ENCODE measurements at places on chromosomes 5 and 9.

DNA sequence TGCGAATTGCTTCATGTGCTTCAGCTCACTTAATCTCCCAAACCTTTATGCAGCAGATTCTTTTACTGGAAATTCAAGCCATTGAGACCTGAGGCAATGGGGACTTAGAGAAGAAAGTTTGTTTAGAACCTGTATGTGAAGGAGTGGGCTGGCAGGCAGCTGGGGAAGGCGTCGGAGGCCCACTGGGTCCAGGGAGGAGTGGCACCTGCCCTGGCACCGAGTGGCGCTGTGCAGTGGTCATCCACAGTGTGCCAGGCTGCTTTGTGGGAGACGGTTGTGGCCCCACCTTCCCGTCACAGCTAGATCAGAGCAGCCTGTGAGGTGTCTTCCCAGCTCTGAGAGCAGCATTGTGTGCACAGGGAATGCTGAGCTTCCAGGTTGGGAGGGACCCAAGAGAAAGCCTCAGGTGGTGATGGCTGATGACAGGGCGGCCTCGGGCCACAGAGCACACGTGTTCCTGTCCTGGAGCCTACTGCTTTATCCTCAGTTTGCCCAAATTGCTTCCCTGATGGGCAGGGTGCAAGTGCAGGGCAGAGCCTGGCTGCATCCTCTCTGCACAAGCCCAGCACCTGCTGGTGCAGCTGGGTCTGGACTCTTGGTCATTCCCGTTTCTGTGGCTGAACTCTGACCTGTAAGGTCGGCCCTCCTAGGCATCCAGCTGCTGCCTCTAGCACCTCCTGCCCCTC lies 175.2 kb downstream of the CACNA1B start:
- H3K27ac ChIP-seq, result no peak overlapping the region
- H3K4me1 ChIP-seq, result no peaks in the 10 kb centered on the region
- H3K36me3 ChIP-seq, result no peaks in the 10 kb centered on the region

DNA sequence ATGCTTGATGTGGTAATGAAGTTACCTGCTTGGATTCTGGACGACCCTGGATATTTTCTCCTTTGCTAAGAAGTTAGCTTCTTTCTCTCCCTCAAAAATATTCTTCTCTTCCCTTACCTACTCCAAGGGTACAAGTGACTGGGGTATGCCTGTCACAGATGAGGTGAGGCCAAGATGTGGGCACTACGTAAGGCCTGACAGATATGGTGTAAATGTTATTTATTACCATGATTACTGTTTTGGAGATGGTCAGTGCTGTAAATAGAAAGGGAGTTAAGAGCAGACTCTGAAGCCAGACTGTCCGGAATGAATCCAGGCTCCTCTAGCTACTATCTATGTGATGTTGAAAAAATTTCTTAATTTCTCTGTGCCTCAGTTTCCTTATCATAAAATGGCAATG lies 1.1 kb upstream of the KIAA1958 start:
- no peaks in the 10 kb centered on the region for H3K27me3 ChIP-seq
- DNase-seq, result no peak
- H3K4me3 ChIP-seq, result peak overlapping the region; percentile 65
- H3K27ac ChIP-seq, result no peak overlapping the region
- H3K36me3 ChIP-seq, result no peaks in the 10 kb centered on the region
- H3K4me1 ChIP-seq, result peaks cover 6% of the 10 kb centered on the region

DNA sequence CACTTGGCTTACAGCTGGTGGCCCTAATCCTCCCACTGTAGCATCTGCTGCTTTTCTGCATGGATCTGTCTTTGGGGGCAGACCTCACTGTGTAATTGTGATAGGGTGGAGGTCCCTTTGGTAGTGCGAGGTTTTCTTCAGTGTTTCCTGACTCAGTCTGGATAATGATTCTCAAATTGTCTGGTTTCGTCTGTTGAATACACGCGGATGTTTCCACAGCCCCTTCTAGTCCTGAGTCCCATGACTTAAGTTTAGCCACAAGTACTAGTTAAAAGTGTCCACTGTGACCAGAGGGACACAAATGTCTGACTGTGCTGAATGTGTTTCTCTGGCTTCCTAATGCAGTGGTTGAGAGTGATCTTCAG lies 70.5 kb downstream of the LMNB1 start:
- no peak overlapping the region for H3K4me3 ChIP-seq
- H3K36me3 ChIP-seq, result no peaks in the 10 kb centered on the region
- H3K4me1 ChIP-seq, result peaks cover 10% of the 10 kb centered on the region
- no peaks in the 10 kb centered on the region for H3K27me3 ChIP-seq

GRCh38 chr5:173563246-173563645 lies 53.2 kb downstream of the BOD1 start:
- no peaks in the 10 kb centered on the region for H3K27me3 ChIP-seq
- no peaks in the 10 kb centered on the region for H3K4me1 ChIP-seq
- no peak overlapping the region for H3K4me3 ChIP-seq
- H3K27ac ChIP-seq, result no peak overlapping the region
- DNase-seq, result no peak

- H3K36me3 ChIP-seq, result no peaks in the 10 kb centered on the region
- no peaks in the 10 kb centered on the region for H3K27me3 ChIP-seq
- no peak overlapping the region for H3K27ac ChIP-seq
- H3K4me1 ChIP-seq, result no peaks in the 10 kb centered on the region
- no peak overlapping the region for H3K4me3 ChIP-seq
These were observed 38.9 kb upstream of the TNFSF8 start for GRCh38 chr9:114969269-114969668.

- no peak overlapping the region for H3K4me3 ChIP-seq
- DNase-seq, result no peak
- H3K27ac ChIP-seq, result no peak overlapping the region
- no peaks in the 10 kb centered on the region for H3K4me1 ChIP-seq
- H3K27me3 ChIP-seq, result no peaks in the 10 kb centered on the region
These were observed 12.7 kb upstream of the DNAH5 start for GRCh38 chr5:13957032-13957645.

DNA sequence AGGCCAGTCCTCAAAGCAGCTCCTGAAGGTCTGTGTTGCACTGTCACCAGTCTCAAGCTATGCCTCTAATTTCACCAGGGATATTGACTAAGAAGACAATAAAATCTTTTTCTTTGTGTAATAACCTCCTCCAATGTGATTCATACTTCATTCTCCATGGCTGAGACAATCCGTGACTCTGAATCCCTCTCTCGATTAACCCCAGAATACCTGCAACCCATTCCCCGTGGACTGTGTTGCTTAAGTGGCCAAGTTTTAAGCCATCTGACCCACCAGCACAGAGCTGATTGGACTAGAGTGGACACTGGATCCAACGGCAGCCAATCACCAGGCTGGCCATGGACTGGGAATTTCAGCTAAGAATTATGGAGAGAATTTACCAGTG lies 5.4 kb upstream of the CCIN start:
- H3K27ac ChIP-seq, result no peak overlapping the region
- H3K4me3 ChIP-seq, result no peak overlapping the region
- H3K4me1 ChIP-seq, result no peaks in the 10 kb centered on the region
- no peaks in the 10 kb centered on the region for H3K36me3 ChIP-seq
- no peak for DNase-seq
- H3K27me3 ChIP-seq, result no peaks in the 10 kb centered on the region

GRCh38 chr9:37421914-37422288 lies 595 bp upstream of the GRHPR start:
- peak overlapping the region; percentile 86 for H3K4me3 ChIP-seq
- no peaks in the 10 kb centered on the region for H3K27me3 ChIP-seq
- peak overlapping the region; percentile 89 for H3K27ac ChIP-seq
- peaks cover 19% of the 10 kb centered on the region for H3K36me3 ChIP-seq

DNA sequence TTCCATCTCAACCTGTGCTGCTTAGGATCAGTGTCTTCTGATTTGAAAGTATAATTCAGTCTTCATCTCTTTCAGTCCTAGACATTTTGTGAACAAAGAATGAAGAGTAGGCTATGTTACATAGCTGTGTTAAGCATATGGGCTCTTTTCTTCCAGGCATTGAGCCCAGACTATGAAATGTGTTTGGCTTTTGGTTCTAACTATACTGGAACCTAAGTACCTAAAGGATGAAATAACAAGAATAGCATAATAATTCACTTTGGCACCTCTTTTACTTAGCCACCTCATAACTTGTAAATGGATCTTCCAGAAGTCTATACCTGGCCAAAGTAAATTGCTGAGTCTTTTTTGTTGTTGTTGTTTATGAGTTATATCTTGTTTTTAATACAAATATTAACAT lies 71.4 kb downstream of the SLF1 start:
- no peak overlapping the region for H3K27ac ChIP-seq
- H3K27me3 ChIP-seq, result no peaks in the 10 kb centered on the region
- DNase-seq, result no peak
- H3K4me1 ChIP-seq, result no peaks in the 10 kb centered on the region
- no peak overlapping the region for H3K4me3 ChIP-seq
- H3K36me3 ChIP-seq, result peaks cover 20% of the 10 kb centered on the region

- H3K4me3 ChIP-seq, result no peak overlapping the region
- H3K27ac ChIP-seq, result no peak overlapping the region
- DNase-seq, result no peak
- H3K27me3 ChIP-seq, result no peaks in the 10 kb centered on the region
- H3K36me3 ChIP-seq, result no peaks in the 10 kb centered on the region
These were observed 68.2 kb upstream of the ITGA2 start for GRCh38 chr5:52920929-52921328.

DNA sequence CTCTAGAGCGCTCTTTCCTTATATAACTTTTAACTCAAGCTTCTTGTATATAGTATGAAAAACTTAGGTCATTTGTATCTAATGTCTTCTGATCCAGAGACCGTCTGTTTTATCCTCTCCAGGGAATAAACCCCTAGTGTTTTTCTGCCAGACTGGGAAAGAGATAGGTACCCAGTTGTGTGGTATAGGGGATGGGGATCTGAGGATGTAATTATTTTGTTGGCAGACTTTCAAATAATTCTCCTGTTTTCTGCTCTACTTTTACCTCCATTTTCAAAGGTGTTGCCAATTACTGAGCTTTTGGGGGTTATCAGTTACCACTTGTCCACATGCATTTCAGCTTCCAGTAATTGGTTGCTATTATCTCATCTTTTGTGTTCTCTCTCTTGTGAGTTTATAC lies 17.9 kb downstream of the CCDC171 start:
- no peaks in the 10 kb centered on the region for H3K36me3 ChIP-seq
- H3K27me3 ChIP-seq, result no peaks in the 10 kb centered on the region
- no peak overlapping the region for H3K27ac ChIP-seq
- no peak overlapping the region for H3K4me3 ChIP-seq
- no peaks in the 10 kb centered on the region for H3K4me1 ChIP-seq
- no peak for DNase-seq

- DNase-seq, result peak; percentile 12
- no peaks in the 10 kb centered on the region for H3K36me3 ChIP-seq
- H3K4me3 ChIP-seq, result peak overlapping the region; percentile 83
These were observed 1.3 kb downstream of the TNPO1 start for GRCh38 chr5:72817671-72818266.

- no peak overlapping the region for H3K27ac ChIP-seq
- no peaks in the 10 kb centered on the region for H3K4me1 ChIP-seq
- H3K27me3 ChIP-seq, result no peaks in the 10 kb centered on the region
These were observed 69.9 kb upstream of the OR2K2 start for GRCh38 chr9:111399772-111400563.

DNA sequence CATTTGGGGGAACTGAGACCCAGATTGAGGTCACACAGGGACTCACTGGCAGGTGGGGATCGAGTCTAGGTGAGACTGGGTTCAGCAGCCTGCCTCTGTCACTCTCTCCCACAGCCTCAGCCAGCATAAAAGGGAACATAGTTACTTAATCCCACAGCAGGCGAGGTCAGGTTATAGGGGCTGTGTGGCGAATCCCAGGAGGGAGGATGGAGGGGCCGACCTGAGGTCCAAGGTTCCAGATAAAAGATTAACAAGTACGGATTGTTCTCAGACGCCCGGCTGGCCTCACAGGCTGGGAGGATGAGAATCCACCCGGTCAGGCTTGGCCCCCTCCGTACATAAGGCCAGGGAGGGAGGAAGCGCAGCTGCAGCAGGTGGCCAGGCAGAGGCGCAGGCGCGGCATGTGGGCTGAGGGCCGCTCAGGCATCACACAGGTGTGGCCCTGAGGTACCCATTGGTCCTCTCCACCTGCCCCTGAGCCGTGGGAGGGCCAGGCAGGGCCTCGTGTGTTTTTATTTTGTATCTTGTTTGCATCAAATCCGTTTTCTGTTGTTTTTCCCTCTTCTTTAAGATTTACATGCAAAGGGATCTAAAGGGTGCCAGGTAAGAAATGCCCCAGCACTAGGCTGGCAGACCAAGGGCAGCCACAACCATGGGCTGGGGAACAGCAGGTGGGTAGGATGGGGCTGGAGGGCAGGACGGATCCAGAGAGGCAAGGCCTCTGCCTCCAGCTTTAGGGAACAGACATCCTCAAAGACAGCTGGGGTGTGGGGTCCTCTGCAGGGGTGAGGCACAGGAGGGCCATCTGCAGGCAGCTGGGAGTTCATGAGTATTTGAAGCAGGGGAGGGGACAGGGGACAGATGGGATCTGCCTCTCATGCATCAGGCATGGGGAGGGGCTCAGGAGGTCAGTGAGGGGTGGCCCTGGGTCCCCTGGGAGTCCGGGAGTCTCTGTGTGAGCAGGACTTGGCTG lies 3.6 kb downstream of the SUSD3 start:
- no peaks in the 10 kb centered on the region for H3K36me3 ChIP-seq
- H3K27ac ChIP-seq, result peak overlapping the region; percentile 88
- H3K27me3 ChIP-seq, result no peaks in the 10 kb centered on the region
- H3K4me3 ChIP-seq, result peak overlapping the region; percentile 90
- H3K4me1 ChIP-seq, result peaks cover 72% of the 10 kb centered on the region

DNA sequence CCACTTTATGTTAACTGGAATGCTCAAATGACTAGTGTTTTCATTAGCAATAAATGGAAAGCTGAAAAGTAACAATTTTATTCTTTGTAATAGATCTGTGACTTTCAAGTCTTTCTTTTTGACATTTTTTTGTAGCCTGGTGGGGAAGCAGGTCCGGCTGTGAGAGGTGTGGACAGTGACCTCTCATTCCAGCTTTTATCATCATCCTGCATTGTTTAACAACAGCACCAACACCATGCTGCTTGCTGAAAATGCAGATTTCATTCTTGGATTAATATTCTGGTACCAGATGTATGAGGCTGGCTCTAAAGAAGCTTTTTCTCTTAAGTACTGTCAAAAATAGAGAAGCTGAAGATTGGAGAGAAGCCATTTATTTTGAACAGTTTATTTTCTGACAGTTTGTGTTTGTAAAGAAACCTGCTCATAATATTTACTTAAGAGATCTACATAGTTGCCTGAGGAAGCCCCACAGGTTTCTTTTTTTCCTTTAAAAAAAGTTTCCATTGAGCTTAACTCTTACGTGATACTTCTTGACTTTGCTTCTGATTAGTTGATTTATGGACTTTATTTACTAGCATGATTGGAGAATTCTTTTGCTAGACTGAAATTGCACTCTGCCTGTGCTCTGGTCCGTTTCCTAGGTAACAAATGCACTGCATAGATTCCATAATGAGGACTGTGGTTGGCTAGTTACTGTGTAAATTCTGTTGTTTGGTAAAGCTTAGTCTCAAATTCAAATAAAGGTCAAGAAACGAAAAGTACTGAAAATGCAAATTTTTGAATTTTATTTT lies 3.4 kb downstream of the KIAA1958 start:
- peaks cover 4% of the 10 kb centered on the region for H3K4me1 ChIP-seq
- H3K36me3 ChIP-seq, result no peaks in the 10 kb centered on the region
- no peak for DNase-seq

- no peaks in the 10 kb centered on the region for H3K36me3 ChIP-seq
- H3K27me3 ChIP-seq, result no peaks in the 10 kb centered on the region
- H3K4me3 ChIP-seq, result no peak overlapping the region
- H3K27ac ChIP-seq, result no peak overlapping the region
- no peaks in the 10 kb centered on the region for H3K4me1 ChIP-seq
These were observed 22.3 kb downstream of the FABP6 start for GRCh38 chr5:160251406-160252155.

GRCh38 chr5:116476897-116477537 lies 97.6 kb downstream of the SEMA6A start:
- no peaks in the 10 kb centered on the region for H3K4me1 ChIP-seq
- DNase-seq, result no peak
- no peaks in the 10 kb centered on the region for H3K36me3 ChIP-seq
- H3K4me3 ChIP-seq, result no peak overlapping the region

- H3K4me1 ChIP-seq, result no peaks in the 10 kb centered on the region
- no peak for DNase-seq
- H3K27ac ChIP-seq, result peak overlapping the region; percentile 80
- no peaks in the 10 kb centered on the region for H3K36me3 ChIP-seq
- no peaks in the 10 kb centered on the region for H3K27me3 ChIP-seq
These were observed 246.6 kb upstream of the ANKRD55 start for GRCh38 chr5:56479696-56480077.

All from naive thymus-derived CD4-positive, alpha-beta T cell (primary cell).